ENCODE measurements at places on chromosomes 13 and 19. TPM values are rescaled to one million over a fixed set of nuclear protein-coding genes. Genes with fewer than 3 reads are reported as not detected.

DNA sequence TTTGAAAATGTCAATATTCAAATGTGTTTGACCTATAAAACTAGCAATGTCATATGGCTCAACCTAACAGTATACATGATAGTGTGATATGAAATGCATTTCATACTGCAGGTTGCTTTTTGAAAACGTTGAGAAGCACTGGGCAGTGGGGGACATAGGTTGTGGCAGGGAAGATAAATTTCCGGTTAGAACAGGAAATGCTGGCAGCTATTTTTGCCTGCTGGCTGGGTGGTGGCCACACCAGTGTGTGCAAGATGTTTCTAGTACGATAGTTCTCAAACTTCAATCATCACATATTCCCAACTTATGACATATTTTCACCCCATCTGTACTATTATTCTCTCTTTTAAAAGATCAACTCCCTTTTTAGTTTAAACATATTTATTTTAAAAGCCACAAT is 17.2 kb downstream of the FXYD5 start:
- DNase-seq: no peak
- H3K27ac ChIP-seq: no peak overlapping the region
- peaks cover 10% of the 10 kb centered on the region for H3K36me3 ChIP-seq
- no peaks in the 10 kb centered on the region for H3K27me3 ChIP-seq

- no peak overlapping the region for H3K27ac ChIP-seq
- H3K36me3 ChIP-seq: no peaks in the 10 kb centered on the region
- peaks cover 18% of the 10 kb centered on the region for H3K4me1 ChIP-seq
- no peak for DNase-seq
Measured at GRCh38 chr19:19778666-19779065, 42.9 kb downstream of the ZNF506 start.

DNA sequence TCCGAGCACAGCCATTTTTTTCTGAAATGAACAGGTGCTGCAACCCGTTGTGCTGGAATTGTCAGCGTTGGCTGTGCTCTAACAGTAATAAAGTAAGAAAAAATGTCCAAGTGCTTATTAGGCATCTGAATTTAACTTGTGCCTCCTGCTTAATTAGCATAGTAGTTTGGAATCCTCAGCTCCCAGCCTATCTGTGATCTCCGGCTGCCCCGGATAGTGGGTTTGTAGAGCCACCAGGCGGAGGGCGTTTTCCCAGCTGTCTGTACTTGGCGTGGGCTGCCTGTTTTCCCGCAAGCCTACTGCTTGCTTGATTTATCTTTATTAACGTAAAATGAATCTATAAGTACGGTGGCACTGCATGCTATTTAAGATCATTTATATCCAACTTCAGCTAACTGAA is 137.9 kb downstream of the MTUS2 start:
- no peak overlapping the region for H3K27ac ChIP-seq
- no peaks in the 10 kb centered on the region for H3K4me1 ChIP-seq

DNA sequence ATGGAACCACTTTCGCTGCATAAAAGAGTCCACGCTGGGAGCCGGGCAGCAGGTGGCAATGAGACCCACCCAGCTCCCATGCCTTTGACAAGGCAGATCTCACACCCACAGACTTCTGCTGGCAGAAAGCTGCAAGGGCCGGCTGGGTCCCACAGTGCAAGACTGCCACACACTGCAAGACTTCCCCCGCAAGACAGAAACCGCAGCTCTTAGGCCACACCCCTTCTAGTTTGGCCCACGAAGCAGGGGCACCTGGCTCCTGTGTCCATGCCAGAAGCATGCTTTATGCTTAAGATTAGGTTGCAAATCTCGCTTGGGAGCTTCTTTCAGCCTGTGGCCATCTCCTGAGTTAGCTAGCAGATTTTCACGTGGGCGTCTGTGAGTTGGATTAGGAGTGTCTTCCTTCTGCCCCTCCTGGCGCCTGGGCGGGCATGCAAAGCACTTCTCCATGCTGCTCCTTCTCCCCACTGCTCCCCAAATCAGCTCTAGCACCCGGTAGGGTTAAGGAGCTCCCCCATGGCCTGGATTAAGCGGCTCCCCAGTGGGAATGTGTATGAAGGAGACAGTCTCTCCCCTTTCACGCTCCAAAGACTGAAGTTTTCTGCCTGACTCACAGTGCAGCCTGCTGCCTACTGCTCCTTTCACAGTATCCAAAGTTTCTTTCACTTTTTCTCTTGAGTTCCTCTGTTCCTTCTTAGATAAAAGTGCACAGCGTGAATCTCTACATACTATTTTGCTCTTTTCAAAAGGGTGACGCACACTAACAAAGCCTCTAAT is 17.7 kb downstream of the GPC6 start:
- H3K4me3 ChIP-seq: no peak overlapping the region
- H3K36me3 ChIP-seq: no peaks in the 10 kb centered on the region
- H3K27me3 ChIP-seq: no peaks in the 10 kb centered on the region
- DNase-seq: no peak
- peaks cover 8% of the 10 kb centered on the region for H3K4me1 ChIP-seq

CPT1C gene
- 3.6 TPM for total RNA-seq

Data from lung (tissue), 17 donors.